ENCODE measurements at places on chromosomes 7 and 10. TPM values are rescaled to one million over a fixed set of nuclear protein-coding genes. Genes with fewer than 3 reads are reported as not detected.

The LLCFC1 gene
- polyA plus RNA-seq, result not detected

The CPA4 gene
- polyA plus RNA-seq, result not detected

The CNNM1 gene
- polyA plus RNA-seq, result 0.03 TPM

The BAG3 gene
- polyA plus RNA-seq, result 8.5 TPM

The HABP2 gene
- not detected for polyA plus RNA-seq

The ZNF425 gene
- polyA plus RNA-seq, result 1.7 TPM

The RPEL1 gene
- not detected for polyA plus RNA-seq

The MYH16 gene
- not detected for polyA plus RNA-seq

The ASB10 gene
- not detected for polyA plus RNA-seq

The EFCAB10 gene
- polyA plus RNA-seq, result not detected

The NPY gene
- polyA plus RNA-seq, result not detected

Measured in CD4-positive, alpha-beta memory T cell (primary cell).